ENCODE measurements at places on chromosomes 1 and 21.

DNA sequence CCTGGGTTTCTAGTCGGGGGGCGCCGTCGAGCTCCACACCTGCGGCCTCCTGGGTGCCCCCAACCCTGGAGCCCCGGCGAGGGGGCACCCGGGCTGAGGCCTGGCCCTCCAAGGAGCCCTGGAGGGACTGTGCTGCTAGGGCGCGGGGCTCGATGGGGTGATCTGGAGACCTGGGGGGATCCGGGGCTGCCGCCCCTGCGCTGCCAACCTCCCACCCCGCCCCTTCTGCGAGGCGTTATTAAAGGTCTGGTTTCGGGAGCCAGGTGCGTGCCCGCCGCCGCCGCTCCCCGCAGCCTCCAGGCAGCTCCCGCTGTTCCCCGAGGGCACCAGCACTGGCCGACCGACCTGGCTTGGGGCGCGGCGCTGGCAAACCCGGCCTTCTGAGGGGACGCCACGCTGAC is 746 bp upstream of the POFUT2 start:
- DNase-seq, result no peak

DNA sequence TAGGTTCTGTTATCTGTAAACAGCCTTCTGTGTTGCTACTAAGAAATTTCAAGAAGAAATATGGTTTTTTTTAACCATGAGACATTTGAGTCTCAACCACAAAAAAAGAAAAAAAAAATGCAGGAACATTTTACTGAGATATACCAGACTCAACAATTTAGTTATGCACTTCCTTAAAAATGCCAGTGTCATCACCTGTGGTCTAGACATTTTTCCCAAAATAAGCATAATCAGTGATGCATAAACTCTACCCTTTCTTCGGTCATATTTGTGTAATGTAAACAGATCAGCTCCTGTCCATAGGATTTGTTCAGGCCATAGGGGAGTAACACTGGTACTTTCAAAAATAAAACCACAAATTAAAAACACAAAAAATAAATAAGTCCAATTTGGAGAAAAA is 122.6 kb upstream of the TNFSF4 start:
- no peak for DNase-seq

DNA sequence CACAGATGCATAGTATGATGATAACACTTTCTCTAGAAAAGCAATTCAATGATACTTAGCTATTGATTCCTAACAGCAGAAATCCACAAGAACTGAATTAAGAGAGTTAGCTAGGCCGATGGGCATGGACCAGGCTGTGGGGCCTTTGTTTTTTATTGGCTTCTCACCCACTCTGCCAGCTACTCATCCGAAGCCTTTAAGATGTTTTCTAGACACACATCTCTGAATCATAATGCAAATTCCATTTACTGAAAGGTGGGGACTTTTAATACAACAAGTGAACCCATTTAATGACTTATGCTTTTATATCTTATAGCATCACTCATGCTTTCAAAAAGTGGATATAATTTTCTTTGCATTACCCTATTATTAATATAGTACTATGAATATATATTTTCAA is 170.2 kb downstream of the RUNX1 start:
- DNase-seq, result no peak

DNA sequence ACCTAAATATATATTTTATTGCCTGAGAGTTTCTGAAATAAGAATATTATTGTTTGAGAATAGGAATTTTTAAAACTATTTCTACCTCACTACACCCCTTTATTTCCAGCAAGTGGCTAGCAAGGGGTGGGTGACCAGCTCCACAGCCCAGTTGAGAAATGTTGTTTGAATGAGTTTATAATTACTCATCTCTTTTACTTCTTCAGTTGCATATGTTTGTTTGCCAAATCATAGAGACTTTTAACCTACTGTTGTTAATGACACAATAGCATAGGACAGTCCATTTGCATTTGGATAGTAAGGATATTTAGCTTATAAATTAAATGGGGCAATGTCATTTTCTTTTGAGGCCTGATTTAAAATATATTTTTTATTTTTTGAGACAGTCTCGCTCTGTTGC is 127.8 kb downstream of the NRDC start:
- no peak for DNase-seq

DNA sequence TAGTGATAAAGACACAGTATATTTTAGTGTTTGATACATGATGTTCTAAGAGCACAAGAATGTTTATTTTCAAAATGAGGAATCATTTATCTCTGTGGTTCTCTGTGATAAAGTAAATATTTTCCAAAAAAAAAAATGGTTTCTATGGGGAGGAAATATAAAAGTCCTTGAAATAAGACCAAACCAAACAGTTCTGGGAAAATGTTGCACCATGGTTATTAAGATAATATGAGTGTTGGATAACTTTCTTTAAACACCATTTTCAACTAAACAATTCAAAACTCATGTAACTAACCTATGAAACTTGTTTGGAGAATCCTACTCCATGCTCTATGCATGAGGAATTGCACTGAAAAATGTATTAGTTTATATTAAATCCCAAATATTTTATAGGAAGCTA is 184.6 kb downstream of the KCNT2 start:
- peak; percentile 30 for DNase-seq

DNA sequence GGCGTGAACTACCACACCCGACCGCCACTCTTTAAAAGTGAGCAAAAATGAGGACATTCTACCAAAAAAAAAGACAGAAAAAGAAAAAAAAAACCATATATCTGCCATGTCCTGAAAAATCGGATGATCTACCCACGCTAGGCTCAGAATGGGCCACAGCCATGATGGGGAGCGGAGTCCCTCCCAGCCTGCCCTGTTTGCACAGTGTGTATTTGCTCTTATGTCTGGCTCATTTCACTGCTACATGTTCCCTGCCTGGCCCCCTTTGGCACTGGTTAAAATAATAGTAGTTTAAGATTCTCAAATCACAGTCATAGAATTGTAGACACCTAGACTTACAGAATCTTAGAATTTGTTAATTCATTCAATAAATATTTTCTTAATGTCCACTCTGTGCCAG is 121.9 kb downstream of the PTPRU start:
- DNase-seq, result no peak

DNA sequence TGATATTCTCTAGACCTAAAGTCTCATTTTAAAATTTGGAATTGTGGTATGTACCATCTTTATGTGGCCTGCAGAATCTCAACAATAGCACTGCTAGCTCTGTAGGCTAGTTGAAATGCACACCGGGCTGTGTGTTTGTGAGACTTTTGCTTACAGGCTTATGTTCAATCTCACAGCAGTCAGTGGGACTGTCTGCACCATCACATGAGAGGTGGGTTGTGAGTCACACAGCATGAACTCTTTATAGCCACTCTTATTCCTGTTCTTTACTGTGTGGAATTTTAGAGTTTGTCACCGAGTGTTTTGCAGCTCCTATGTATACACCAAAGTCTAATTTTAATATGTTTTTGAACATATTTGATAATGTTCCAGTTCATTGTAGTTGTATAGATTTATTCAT is 74.6 kb downstream of the RASAL2 start:
- DNase-seq, result no peak

- DNase-seq, result no peak
These were observed 58.5 kb downstream of the STYXL2 start for GRCh38 chr1:167152192-167152876.

GRCh38 chr1:68188060-68188538 is 44.2 kb downstream of the WLS start:
- no peak for DNase-seq

DNA sequence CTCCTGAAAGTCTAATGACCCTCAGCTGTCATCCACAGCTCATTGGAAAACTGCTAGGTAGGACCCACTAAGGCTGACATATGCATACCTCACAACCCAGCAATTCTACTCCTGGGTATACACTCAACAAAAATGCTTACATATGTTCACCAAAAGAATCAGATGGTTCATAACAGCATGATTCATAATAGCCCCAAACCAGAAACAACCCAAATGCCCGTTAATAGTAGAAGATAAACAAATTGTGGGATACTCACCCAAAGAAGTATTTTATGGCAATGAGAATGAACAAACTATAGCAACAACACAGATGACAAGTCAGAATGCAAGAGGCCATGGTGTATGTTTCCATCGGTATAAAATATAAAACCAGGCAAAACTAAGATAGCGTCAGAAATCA is 124.6 kb downstream of the HLCS start:
- DNase-seq, result no peak
